ENCODE measurements at places on chromosomes 7 and 10.

GRCh38 chr7:70426249-70426880 lies 705.6 kb upstream of the GALNT17 start:
- no peaks in the 10 kb centered on the region for H3K36me3 ChIP-seq
- no peak overlapping the region for H3K4me3 ChIP-seq
- no peaks in the 10 kb centered on the region for H3K27me3 ChIP-seq
- H3K4me1 ChIP-seq, result no peaks in the 10 kb centered on the region
- H3K27ac ChIP-seq, result no peak overlapping the region

DNA sequence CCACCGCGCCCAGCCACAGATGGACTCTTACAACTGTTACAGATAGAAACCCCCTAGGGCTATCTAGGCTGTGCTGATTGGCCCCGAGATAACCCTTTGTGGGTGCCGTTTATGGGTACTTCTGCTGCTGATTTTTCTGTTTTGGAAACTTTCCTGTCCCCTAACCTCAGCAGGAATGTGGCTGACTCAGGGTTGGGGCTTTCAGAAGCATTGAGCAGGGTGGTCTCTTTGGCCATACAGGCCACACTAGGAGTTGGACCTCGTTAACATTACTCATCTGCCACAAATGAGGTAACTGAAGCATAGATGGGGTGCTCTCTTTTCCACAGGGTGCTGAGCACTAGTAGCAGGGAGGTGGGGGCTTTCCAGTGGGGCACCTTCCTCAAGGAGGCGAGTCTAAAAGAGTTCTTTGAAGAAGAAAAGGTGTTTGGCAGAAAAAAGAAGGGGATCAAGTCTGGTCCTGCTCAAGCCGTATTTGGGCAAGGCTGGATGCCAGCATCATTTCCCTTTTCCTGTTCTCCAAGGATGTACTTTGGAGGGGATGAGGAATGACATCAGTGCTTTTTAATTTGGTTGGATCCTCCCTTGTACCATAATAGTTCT lies 6.4 kb downstream of the ZSCAN25 start:
- peak overlapping the region; percentile 90 for H3K27ac ChIP-seq
- H3K4me3 ChIP-seq, result peak overlapping the region; percentile 67
- no peak for DNase-seq
- H3K27me3 ChIP-seq, result no peaks in the 10 kb centered on the region

DNA sequence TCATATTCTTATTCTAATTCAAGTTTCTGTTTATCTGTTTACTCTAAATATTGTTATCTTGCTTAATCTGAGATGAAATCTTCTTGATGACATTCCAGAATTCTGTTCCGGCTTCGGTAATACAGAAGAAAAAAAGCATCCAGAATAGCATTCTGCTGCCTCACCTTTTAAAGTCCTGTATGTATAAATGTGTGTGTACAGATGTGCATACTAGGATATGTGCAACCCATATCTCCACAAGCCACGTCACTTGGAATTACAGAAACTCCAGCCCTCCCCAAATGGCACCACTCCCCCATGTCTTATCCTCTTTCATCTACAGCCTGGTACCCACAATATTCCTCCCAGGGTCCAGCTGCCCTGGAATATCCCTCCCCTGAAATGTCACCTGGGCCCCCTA lies 27.9 kb upstream of the USP6NL start:
- H3K4me3 ChIP-seq, result no peak overlapping the region
- no peaks in the 10 kb centered on the region for H3K36me3 ChIP-seq
- H3K4me1 ChIP-seq, result no peaks in the 10 kb centered on the region
- H3K27ac ChIP-seq, result no peak overlapping the region

GRCh38 chr10:58641095-58641531 lies 128.4 kb downstream of the BICC1 start:
- DNase-seq, result no peak
- no peak overlapping the region for H3K4me3 ChIP-seq
- no peaks in the 10 kb centered on the region for H3K27me3 ChIP-seq
- no peak overlapping the region for H3K27ac ChIP-seq

DNA sequence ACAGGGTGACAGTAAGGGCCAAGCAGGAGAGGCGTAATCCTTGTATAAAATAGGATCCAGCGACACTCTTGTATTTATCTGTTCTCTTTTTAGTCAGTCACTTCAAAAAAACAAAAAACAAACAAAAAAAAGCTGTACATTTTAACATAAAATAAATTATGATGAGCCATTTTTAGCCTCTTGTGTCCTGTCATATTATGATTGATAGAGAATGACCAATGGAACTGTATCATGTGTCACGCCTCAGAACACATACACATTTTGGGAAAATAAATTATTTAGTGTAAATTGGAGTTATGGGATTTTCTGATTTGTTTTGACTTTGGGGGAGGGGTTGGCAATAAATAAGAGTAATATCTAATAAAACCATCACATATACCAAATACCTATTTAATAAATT lies 79.3 kb upstream of the SAMD8 start:
- no peak overlapping the region for H3K4me3 ChIP-seq
- H3K27me3 ChIP-seq, result no peaks in the 10 kb centered on the region
- no peak overlapping the region for H3K27ac ChIP-seq
- peaks cover 27% of the 10 kb centered on the region for H3K36me3 ChIP-seq
- H3K4me1 ChIP-seq, result no peaks in the 10 kb centered on the region

- no peaks in the 10 kb centered on the region for H3K36me3 ChIP-seq
- H3K27ac ChIP-seq, result no peak overlapping the region
- DNase-seq, result no peak
Observed at GRCh38 chr7:69953136-69954067, 355.1 kb downstream of the AUTS2 start.

- H3K27me3 ChIP-seq, result no peaks in the 10 kb centered on the region
- H3K27ac ChIP-seq, result no peak overlapping the region
- H3K36me3 ChIP-seq, result no peaks in the 10 kb centered on the region
- H3K4me1 ChIP-seq, result no peaks in the 10 kb centered on the region
- no peak for DNase-seq
Observed at GRCh38 chr10:34523017-34523767, 291.9 kb downstream of the PARD3 start.

DNA sequence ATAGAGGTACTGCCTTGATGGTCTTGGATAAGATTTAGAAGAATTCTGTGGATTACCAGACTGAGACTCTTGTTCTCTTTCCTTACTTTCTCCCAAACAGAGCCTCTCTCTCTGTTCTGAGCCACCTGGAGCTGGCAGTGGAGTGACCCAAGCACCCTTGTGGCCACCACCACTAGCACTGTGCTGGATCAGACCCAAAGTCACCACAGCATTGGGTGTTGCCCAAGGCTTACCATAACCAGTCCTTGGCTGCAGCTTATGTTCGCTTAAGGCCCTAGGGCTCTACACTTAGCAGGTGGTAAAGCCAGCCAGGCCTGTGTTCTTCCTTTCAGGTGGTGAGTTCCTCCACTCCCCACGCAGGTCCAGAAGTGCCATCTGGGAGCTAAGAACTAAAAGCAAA lies 79.8 kb downstream of the SEM1 start:
- H3K4me1 ChIP-seq, result no peaks in the 10 kb centered on the region
- no peak overlapping the region for H3K4me3 ChIP-seq
- H3K27me3 ChIP-seq, result no peaks in the 10 kb centered on the region
- no peaks in the 10 kb centered on the region for H3K36me3 ChIP-seq
- no peak overlapping the region for H3K27ac ChIP-seq

- H3K27me3 ChIP-seq, result no peaks in the 10 kb centered on the region
- no peaks in the 10 kb centered on the region for H3K36me3 ChIP-seq
- no peak overlapping the region for H3K4me3 ChIP-seq
- H3K4me1 ChIP-seq, result no peaks in the 10 kb centered on the region
- no peak overlapping the region for H3K27ac ChIP-seq
Observed at GRCh38 chr7:4109481-4110110, 572.5 kb upstream of the FOXK1 start.

DNA sequence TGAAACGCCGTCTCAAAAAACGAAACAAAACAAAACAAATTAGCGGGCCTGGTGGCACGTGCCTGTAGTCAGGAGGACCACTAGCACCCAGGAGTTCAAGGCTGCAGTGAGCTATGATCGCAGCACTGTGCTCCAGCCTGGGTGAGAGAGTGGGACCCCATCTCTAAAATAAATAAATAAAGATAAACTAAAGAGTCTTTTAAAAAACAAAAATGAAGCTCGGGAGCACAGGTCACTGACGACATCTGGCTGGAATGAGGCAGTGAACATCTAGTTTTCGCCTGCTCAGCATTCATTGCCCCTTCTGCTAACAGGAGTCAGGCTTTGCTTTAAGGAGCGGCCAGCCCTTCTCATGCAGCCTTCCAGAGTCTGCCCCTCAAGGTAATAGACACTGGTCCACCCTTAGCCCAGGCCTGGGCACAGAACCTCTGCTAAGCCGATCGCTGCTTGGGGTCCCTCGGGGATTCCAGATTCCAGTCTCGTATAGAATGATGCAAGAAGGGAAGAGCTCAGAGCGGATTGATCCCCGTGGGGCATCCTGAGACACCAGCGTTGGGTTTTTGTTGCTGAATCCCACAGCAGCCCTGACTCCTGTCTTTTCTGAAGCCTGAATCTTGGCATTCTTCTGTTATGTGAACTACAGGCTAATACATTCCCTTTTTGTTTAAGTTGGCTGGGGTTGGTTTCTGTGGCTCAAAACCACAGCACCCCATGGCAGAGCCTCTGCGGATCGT lies 14.2 kb upstream of the FOXK1 start:
- no peaks in the 10 kb centered on the region for H3K4me1 ChIP-seq
- no peaks in the 10 kb centered on the region for H3K27me3 ChIP-seq
- H3K4me3 ChIP-seq, result no peak overlapping the region
- H3K36me3 ChIP-seq, result no peaks in the 10 kb centered on the region

GRCh38 chr10:122454071-122454470 lies 382 bp upstream of the ARMS2 start:
- H3K27me3 ChIP-seq, result peaks cover 11% of the 10 kb centered on the region
- H3K27ac ChIP-seq, result no peak overlapping the region
- no peak overlapping the region for H3K4me3 ChIP-seq
- H3K4me1 ChIP-seq, result no peaks in the 10 kb centered on the region
- H3K36me3 ChIP-seq, result no peaks in the 10 kb centered on the region

DNA sequence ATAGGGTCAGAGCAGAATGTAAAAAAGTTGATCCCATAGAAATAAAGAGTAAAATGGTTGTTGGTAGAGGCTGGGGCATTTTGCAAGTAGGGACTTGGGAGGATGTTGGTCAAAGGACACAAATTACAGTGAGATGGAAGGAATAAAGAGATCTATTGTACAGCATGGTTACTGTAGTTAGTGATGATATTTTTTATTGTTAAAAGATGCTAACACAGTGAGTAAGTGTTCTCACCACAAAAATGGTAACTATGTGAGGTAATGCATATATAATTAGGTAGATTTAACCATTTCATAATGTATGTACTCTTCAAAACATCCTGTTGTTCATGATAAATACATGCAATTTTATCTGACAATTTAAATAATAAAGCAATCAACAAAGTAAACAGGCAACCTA lies 280.7 kb upstream of the MAGI2 start:
- no peak overlapping the region for H3K27ac ChIP-seq
- no peaks in the 10 kb centered on the region for H3K4me1 ChIP-seq
- no peak for DNase-seq
